ENCODE measurements at places on chromosomes 5 and 9.

DNA sequence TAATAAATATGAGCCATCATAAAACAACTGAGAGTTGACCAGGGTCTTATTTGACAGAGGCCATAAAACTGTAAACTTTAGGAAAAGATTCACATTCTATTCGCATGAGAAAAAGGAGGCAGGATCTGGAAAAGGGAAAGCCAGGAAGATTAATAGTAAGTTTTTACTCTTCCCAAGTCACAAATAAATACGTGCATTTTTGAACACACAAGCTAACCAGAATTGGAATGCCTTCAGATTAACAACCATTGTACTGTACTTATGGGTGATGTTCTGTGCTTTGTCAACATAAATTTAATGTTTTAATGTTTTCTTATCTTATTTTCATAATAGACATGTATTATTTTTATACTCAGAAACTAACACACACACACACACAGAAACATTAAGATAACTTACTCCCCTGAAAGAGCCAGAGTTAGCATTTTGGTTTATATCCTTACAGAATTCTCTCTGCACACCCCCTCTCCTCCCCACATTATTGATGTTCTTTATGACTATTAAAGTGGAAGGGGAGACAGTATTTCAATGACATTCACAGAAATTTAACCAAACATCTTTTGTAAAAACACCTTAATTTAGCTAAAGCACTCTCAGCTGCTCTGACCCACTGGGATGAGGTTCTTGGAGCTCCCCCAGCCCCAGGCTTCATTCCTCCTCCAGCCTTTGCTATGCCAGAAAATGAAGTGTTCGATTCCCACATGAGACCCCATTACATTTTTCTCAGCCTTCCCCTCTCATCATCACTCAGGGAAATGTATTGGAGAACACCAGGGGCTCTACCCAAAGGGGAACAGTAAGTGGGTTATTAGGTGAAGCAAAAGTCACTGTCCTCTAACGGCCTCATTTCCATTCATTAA lies 155.5 kb downstream of the ESM1 start:
- no peak for DNase-seq

- DNase-seq = no peak
Observed at GRCh38 chr5:2724031-2724581, 27.4 kb downstream of the IRX2 start.

- no peak for DNase-seq
Observed at GRCh38 chr5:52920929-52921328, 68.2 kb upstream of the ITGA2 start.

DNA sequence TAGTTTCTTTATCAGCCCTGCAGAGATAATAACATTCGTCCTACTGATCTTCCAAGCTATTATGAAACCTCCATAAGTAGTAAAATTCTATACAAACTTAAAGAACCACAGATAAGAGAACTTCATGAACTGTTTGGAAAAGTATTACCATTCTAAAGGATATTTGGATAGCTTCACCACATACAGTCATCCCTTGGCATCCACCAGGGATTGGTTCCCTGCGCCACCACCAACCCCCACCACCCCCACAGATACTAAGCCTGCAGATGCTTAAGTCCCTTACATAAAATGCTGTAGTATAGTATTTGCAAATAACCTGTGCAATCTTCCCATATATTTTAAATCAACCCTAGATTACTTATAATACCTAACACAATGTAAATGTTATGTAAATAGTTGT lies 61.4 kb upstream of the SHISAL2B start:
- DNase-seq = no peak

GRCh38 chr5:159106569-159107282 lies 7.0 kb upstream of the EBF1 start:
- DNase-seq = peak; percentile 86

DNA sequence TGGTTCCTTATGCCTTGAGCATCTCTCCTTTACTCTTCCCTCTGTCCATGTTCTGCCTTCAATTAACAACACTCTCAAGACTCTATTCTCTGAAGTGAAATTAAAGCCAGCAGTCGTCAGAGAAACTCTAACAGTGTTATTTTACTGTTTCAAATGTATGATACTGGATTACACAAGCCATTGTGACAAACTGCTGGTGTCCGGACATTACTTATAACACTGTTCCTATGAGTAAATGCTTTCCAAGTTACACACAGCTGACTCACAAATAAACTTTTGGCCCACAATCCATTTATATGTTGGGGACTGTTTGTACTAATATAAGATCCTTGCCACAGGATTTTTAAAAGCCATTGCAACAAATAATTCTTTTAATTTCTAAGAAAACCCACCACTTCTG lies 63.2 kb upstream of the GHR start:
- DNase-seq = no peak

- DNase-seq = peak; percentile 29
Observed at GRCh38 chr5:64612344-64612961, 77.8 kb upstream of the SHISAL2B start.
